ENCODE measurements at places on chromosomes 12 and 14.

DNA sequence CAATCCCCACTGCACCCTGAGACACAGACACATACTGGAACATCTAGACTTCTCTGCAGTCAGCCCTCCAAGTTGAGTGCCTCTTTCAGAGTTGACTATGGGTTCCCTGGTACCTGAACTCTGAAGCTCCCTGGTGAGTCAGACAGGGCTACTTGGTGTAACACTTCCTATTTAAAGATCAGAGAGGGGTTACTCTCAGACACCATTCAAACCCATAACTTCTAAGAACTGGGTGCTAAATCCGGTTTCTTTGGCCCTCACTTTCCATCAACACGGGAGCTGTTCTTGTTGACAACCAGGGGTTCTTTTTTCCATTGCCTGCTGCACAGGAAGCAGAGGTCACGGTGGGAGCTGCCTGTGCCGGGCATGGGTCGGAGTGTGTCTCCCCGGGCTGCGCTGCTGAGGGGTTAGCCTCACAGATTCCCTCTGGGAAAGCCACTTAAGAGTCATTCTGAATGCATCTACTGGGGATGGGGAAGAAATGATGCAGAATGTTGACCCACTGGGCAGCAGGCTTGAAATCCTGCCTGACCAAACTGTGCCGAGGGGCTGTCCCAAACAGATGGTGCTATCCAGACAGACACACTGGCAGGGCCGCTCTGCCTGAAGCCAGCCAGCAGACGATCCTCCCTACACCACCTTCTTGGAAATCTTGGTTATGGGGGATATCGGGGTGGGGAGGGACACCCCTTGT, 74.1 kb downstream of the PITPNM2 start:
- no peak for DNase-seq

GRCh38 chr12:125861299-125862281, 796.4 kb downstream of the AACS start:
- no peak for DNase-seq

DNA sequence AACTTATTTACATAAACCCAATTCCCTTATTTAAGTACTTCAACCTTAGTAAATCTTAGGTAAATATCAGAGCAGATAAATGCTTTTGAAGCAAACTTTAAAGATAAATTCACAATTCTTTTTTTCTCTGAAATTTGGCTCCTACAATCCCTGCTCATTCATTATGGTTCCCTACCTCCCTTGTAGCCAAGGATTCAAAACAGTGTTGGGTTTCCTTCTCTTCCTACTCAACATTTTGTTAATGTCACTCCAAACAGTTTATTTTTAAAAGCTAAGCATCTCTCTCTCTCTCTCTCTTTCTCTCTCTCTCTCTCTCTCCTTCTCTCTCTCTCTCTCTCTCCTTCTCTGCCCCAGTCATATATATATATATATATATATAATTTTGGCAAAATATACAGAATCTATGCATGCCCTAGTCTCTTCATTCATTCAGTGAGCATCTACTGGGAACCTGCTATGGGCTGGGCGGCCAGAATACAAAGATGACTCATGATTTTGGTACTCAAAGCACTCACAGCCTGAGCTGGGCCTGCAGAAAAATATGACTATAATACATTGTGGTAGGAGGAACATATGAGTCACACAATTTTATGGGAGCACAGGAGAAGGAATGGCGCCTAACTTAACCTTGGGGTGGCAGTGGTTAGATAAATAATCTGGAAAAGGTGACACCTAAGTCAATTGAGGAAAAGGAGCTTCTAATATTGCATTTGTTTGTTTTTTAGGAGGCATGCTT, 123.7 kb upstream of the DHRS4 start:
- no peak for DNase-seq

- no peak for DNase-seq
Measured at GRCh38 chr14:35117112-35117511, 4.7 kb downstream of the PPP2R3C start.

GRCh38 chr12:115922952-115923564, 354.4 kb downstream of the MED13L start:
- DNase-seq, result no peak

DNA sequence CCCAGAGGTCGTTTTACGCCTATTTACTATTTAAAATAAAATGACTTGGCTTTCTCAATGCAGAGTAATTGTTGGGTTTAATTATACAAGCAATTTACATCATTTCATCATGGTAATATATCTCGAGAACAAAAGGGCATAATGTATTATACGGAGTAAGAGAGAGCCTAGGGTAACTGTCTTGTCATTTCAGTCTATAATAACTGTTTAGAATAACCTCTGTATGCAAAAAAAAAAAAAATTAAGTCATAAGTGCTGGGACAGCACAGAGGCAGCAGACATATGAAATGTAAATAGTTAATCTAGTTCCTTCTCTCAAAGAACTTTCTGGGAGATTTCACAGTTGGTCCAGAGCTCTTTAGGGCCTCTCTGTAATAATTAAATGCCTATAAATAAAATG, 284.9 kb downstream of the TMTC2 start:
- no peak for DNase-seq

GRCh38 chr14:24080888-24081738, 9.8 kb downstream of the CPNE6 start:
- DNase-seq, result peak; percentile 21

GRCh38 chr12:93894391-93895088, 217.4 kb downstream of the CRADD start:
- DNase-seq, result no peak

DNA sequence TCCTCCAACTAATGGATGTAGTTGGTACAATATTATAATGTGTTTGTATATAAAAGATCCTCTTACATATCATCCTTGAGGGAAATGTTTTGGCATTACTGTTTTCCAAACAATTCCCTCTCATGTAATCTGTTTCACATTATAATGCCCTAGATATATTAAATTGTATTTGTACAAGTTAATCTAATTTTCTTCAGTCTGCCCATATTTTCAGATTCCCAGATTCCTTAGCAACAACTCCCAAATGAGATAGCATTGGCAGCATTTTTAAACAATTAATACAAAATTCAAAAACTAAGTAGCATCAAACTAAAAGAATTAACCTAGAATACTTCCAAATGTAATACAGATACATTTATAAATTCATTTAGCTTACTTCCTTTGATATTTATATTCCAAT, 860.2 kb downstream of the C12orf50 start:
- no peak for DNase-seq

DNA sequence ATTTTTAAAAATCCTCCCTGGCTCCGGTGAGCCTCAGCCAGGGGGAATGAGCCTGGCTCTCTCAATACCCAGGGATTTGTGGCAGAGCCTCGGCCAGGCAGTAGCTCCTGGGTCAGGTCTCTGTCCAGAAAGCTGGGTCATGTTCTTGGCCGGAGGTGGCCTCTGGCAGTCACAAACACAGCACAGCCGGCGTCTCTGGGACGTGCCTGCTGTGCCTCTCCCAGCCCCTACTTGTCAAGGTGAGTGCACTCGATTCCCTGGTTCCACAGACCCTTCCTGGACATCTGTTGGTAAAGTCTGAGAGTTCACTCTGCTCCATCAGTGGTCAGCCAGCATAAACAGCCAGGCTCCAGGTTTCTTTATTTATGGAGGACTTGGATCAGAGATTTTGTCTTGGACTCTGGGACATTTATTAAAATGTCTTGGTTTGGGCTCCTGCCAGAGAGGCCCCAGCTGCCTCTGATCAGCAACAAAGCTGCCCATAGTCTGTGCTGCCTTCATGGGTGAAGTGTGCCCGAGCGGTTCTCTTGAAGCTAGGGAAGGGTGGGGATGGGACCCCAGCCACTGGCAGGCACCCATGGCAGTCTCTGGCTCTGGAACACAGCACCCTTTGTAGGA, 56.7 kb downstream of the DGLUCY start:
- no peak for DNase-seq
